ENCODE measurements at places on chromosomes 3 and 15.

DNA sequence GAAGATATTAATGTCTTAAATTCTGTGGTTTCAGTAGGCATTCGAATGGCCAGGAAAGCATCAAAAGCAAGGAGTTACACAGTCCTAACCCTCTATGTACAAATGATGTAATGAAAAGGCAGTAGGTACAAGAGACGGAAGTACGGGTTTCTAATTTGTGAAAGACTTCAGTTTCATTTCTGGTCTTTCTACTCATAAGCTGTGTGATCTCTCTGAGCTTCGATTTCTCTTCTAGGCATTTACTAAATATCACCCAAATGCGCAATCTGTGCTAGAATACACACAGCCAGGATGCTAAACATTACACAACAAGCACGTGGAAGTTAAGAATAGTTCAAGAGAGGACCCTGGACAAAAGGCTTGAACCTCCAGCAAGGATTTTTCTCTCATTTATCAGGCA lies 17.9 kb upstream of the STIMATE start:
- no peak for DNase-seq

GRCh38 chr15:101118615-101119014 lies 133.2 kb downstream of the CHSY1 start:
- DNase-seq = no peak

DNA sequence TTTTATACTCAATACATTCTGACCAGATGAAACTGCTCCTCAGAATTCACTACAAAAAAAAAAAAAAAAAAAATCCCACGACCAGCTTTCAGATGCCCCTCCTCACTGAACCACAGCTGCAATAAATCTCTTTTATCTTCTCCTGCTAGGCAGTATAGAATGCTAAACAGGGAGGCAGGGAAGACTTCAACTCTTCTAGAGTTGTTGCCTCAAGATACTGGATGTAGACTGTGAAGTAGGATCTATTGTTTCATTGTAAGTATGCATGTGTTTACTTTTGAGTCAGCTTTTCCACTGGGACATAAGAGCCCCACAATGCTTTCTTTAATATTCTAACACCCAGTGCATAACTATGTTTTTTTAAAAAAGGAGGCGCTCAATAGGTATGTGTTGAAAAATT lies 401.4 kb downstream of the TBL1XR1 start:
- DNase-seq = no peak

DNA sequence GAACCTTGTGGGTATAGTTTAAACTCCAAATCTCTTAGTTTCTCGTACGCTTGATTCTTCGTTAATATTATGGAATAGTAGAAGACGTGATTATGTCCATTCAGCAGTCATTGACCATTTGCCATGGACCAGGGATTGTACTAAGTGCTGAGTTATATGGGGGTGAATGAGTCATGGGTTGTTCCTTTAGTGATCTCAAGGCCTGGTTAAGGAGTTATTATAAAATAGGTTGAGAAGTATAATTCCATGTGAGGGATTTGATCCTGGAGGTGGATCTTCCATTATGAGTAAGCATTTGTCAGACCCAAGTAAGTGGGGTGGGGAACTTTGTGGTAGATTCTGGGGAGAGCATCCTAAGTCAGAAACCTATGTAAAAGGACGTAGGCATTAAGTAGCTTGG lies 15.4 kb downstream of the NR2C2 start:
- no peak for DNase-seq

GRCh38 chr3:107209302-107209990 lies 167.8 kb upstream of the CCDC54 start:
- DNase-seq = no peak

GRCh38 chr3:59899061-59899460 lies 849.2 kb upstream of the CFAP20DC start:
- DNase-seq = no peak

GRCh38 chr15:73942751-73943270 lies 16.5 kb downstream of the LOXL1 start:
- no peak for DNase-seq

DNA sequence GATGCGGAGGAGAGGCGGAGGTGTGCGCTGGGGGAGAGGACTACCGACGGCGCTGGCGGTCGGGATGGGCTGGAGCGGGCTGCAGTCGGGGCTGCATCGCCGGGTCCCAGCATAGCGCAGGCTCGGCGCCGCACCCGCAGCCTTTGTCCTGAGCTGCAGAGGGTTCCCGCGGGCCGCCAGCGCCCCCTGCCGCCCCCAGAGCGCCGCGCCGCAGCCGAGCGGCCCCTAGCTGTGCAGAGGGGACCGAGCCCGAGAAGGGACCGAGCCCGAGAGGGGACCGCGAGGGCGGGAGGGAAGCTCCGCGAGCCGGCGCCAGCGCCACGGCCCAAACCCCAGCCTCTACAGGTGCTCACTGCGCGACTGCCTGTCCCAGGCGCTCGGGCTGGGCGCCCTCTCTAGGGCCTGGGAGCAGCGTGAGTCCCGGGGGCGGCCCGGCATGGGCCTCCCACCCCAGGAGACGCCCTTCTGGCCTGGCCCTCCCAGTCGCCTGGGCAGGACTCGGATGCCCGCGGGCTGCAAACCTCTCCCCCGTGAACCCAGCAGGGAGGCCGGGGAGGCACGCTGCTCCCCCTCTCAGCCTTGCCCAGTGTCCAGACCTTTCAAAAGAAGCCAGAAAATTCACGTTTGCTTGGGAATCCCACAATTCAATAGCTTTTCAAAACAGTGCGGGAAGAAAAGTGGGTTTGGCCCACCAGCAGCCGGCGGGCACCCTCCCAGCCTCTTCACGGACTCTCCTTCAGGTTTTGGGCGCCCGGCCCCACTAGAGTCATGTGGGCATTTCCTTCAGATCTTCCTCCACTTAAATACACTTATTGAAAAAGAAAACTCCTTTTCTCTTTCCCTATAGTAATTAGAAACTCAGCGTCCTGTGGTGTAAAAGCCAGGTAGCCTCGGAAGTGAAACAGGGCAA lies 134.7 kb downstream of the TPRA1 start:
- no peak for DNase-seq

DNA sequence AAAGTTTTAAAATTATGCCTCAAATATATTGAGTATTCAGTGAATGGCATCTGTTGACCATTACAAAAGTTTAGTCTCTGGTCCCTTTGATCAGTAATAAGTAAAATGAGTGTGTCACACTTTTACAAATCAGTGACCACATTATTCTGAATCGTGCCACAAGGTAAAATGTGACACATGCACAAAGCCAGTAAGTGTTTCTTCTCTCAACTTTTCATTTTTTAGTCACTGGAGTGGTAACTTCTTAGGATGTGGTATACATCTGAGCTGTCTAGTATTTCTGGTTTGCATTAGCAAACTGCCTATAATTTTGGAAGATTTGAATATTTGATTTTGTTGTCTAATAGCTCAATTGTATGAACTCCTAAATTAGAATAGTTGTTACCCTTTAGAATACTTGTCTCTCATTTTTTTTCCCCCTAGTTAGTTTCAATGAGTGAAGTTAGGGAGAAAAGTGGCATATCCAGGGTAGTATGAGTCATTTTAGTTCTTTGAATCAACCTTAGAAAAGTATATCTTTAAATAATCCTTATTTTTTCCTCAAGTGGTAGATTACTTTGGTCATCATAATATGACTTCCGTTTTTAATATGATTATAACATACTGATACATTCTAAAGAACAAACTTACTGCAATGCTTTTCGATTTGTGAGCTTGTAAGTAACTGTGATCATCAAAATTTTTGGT lies 18.1 kb downstream of the DNAJC13 start:
- DNase-seq = no peak

- DNase-seq = no peak
Measured at GRCh38 chr3:113673593-113673992, 22.8 kb downstream of the USF3 start.

DNA sequence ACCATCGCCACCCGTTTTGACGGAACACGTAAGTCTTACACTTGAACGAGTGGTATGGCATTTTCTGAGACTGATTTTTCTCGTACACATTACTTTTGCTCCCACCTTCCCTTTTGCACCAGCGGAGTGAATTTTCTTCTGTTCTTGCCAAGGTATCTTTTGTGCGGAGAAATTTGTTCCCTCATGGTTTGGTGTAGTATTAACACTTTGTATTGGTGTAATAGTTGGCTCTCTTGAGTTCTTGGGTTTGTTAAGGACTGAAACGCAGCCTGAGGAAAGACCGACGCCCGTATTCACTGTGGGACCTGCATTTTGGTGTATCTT lies 420 bp downstream of the KCNH8 start:
- DNase-seq = no peak

- DNase-seq = no peak
Measured at GRCh38 chr3:152281133-152281713, 12.5 kb downstream of the MBNL1 start.

DNA sequence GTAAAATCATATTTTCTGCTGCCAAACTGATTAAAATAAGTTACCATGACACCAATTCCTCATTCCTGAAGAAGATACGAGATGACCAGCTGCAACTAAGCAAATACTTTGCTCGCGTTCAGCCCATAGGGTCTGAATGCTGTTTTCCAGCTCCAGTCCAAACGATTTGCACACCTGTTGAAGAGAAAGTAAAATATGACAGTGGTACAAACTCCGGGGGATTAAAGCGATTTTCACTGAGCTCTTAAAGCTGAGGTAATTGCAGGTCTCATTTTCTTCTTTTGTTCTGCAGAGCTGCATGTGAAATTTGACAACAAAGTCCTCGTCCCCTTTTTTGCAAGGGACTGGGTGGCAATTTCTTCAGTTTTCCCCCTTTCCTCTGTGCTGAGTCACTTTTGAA lies 118.4 kb downstream of the NR2F2 start:
- no peak for DNase-seq

DNA sequence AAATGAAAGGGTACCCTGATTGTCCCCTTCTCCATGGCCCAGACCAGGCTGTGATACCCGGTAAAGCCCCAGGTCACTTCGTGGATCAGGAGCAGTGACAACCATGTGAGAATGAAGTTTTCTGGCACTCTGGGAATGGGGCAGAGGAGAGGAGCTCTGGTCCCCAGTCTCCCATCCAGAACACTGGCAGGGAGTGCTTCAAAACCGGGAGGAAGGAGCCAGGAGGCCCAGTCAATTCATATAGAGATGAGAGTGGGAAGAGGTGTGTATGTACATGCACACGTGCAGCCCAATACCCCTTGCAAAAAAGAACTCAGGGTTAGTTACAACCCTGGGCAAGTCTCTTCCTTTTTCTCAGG lies 101.4 kb upstream of the TLE3 start:
- DNase-seq = no peak

GRCh38 chr15:90213818-90214204 lies 12.7 kb downstream of the SEMA4B start:
- no peak for DNase-seq

DNA sequence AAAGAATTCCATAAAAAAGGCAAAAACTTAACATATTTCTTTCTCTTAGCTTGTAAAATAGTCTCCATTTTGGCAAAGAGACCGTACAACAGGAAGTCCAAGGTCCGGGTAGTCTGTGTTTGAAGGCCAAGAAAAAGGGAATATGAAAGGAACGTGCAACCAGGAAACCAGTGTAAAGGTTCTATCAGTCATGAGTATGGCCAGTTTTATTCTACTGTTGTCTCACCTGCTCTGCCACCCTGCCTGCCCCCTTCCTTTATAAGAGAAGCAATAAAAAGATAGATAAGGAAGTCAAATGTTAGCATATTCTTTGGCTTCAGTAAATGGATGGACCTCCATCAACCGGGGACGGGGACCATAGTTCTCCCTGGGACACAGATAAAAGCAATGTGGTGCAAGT lies 370.6 kb upstream of the ROBO2 start:
- no peak for DNase-seq

- DNase-seq = no peak
Measured at GRCh38 chr3:124288996-124289395, 297.1 kb upstream of the ROPN1 start.

GRCh38 chr3:50264964-50265485 lies 3.9 kb upstream of the SEMA3B start:
- no peak for DNase-seq

DNA sequence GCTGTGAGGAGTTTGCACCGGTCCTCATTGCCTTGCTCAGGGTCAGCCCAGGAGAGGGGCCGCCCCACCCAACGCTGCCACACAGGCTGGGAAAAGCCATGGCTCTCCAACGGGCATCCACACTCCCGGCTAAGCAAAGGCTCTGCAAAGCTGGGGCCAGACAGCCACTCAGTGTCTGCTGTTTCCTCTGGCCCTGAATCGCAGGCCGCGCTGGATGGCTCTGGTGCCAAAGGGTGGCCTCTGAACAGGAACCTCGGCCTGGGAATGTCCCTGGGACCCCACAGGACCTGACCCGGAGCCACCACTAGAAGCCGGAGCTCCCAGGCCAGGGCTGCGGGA lies 42.9 kb downstream of the RPN1 start:
- DNase-seq = no peak

DNA sequence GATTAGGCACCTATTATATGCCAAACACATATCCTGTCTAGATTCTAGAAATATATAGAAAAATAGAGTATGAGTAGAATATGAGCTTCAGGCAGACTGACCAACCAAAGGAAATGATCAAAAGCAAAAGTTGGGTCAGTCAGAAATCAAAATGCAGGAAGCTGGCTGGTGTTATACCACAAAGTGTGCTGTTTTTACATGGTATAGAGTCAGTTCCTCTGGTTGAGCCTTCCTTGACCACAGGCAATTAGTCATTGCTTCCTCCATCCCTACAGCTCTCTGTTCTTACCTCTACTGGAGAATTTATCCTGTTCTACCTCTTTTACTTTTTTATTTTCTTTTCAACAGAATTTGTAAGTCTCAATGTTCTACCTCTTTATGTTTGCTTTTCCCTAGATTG lies 149.8 kb downstream of the TMCO5A start:
- DNase-seq = no peak

- no peak for DNase-seq
Measured at GRCh38 chr3:128360705-128361271, 105.9 kb downstream of the DNAJB8 start.

GRCh38 chr3:37764586-37764985 lies 97.1 kb upstream of the CTDSPL start:
- DNase-seq = no peak

DNA sequence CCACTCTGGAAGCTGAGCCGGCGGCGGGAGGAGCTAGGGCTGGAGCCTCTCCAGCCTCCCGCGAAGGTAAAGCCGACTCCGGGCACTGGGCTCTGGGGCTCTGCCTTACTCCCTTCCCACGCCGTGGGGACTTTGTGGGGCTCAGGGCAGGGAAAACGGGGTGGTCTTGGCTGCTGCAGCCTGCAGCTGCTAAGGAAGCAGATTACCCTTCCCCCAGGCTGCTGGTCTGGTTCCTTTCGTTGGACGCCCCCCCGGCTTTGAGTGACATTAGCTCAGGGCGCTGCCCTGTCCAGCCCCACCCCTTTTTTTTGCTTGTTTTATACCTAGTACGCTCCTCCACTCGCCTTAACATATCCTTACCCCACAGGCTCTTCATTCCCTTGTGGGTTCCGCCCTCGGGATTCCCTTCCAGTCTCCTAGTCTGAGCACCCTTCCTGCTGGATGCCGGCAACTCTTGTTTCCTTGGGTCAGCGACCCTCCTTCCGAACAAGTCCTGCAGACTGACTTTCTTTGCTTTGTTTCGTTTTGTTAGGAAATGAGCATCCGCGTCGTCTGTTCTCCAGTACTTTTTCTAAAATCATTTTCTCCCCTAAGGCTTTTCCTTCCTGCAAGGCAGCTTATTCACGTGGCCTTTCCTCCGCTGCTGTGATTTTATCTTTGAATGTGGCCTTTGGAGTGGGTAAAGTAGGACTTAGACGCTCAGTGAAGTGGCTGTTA lies 551 bp downstream of the DNAJC13 start:
- DNase-seq = peak; percentile 30

- no peak for DNase-seq
Measured at GRCh38 chr3:156681002-156681401, 6.6 kb downstream of the TIPARP start.

- DNase-seq = no peak
Measured at GRCh38 chr3:114714957-114715460, 421.2 kb downstream of the TIGIT start.

Data from activated CD4-positive, CD25-positive, alpha-beta regulatory T cell (primary cell).